NCI-H1930 (cell line): ENCODE measurements at places on chromosomes 12 and 14.

DNA sequence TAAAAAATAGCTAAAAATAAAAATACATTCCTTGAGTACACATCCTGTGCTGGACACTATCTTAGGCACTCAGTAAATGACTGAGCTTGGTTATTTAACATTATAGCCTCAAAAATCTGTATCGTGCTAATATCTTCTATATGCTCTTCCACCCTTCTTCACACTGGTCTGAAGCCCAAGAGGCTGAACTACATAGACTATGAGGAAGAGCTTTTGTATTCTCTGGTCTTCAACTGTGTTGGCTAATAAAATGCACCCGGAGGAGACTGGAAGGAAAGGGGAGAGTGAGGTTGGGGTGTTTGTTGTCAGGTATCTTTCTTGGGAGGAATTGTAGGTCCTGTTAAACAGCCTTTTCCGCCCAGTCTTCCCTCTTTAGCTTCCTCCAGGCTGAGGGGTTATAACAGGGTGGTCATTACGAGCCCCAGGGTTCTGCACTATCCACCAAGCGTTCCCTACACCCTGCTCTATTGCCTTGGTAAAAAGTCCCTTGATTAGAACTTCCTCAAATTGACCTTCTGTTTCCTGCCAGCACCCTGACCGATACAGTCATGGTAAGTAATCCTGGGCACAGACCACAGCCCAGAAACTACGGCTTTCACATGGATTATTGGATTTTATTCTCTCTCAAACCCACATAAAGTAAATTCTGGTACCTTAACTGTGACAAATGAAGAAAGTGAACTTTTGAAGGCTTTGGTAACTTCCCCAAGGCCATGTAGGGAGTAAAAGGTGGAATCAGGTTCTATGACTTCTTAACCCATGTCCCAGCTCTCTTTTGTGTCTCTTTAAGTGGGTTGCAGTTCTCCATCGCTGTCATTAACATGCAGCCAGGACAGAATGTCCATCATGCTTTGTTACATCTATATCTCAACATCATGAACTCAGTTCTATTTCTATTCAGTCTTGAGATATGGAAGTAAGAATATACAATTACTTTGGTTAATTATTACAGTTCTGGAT is 71.3 kb downstream of the PTHLH start:
- DNase-seq, result no peak

GRCh38 chr12:107373238-107373809 is 280.0 kb upstream of the CRY1 start:
- no peak for DNase-seq

DNA sequence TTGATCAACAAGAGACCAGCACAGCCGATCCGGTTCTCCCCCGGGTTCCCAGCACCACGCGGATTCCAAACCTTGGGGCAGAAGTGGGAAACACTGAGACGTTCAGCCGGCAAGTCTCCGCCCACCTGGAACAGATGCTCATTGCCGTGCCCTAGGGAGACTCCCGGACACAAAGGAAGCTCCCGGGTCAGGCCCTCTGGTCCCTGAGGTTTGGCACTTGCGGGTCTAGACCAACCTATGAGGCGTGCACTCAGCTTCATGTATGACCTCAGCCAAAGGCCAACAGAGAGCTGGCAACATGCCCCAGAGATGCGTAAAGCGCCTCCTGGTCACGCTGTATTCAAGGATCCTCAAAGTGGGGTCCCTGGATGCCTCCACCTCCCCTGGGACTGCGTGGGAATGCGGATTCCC is 2.5 kb downstream of the RIMBP2 start:
- no peak for DNase-seq

GRCh38 chr12:107564946-107565345 is 120.7 kb upstream of the PWP1 start:
- DNase-seq, result no peak

- DNase-seq, result no peak
Measured at GRCh38 chr12:69880571-69880970, 55.5 kb downstream of the MYRFL start.

DNA sequence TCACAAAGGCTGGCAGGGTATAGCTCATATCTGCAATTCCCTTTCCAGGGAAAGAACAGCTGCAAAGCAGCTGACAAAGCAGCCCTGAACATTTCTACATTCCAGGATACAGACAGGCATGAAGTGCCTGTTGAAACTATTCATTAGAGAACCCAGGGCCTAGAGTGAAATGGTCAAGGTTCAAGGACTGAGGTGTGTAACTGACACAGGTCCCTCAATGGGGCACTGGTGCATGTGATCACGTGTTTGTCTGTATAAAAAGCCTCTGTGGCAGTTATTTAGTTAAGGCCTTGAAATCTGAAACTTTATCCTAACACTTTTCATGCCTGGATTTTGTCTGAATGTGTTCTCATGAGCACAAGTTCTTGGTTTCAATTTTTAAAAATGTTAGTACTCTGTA is 47.1 kb downstream of the GIT2 start:
- no peak for DNase-seq

DNA sequence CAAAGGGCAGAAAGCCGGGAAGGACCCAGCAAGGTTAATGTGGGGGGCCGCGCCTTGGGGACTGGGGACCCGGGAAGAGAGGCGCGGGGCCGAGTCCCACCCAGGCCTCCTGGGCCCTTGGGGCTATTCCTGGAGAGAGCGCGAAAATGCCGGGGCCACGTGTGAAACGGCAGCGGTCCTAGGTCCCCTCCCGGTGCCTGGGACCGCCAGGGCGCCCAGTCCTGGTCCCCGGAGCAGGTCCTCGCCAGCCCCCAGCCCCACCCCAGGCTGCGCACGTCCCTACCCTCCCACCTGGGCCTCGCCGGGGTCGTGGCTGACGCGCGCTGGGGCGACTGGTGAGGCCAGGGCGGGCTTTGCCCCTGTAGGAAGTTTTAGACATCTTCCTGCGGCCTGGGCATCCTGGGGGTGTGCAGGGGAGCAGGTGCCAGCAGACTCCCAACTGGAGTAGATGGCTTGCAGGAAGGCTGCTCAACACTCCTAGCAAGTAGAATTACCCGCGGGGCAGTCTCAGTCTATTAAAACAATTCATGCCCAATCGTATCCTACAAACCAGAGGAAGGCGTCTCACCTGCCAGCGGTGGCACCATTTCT is 708 bp downstream of the FAR2 start:
- no peak for DNase-seq

DNA sequence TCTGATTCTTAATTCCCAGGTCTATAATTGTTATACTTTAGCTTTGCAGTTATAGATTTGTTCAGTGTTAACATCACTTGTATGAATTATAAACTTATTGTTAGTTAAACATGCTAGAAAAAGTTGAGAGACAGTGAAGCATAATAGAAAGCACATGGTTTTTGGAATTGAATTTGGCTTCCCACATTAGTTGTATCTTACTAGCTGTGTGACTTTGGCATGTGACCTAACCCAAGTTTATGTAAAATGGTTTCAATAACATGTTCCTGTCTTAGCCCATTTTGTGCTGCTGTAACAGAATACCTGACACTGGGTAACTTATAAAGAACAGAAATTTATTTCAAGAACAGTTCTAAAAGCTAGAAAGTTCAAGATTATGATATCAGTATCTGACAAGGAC is 146.3 kb downstream of the PDE3A start:
- DNase-seq, result no peak

DNA sequence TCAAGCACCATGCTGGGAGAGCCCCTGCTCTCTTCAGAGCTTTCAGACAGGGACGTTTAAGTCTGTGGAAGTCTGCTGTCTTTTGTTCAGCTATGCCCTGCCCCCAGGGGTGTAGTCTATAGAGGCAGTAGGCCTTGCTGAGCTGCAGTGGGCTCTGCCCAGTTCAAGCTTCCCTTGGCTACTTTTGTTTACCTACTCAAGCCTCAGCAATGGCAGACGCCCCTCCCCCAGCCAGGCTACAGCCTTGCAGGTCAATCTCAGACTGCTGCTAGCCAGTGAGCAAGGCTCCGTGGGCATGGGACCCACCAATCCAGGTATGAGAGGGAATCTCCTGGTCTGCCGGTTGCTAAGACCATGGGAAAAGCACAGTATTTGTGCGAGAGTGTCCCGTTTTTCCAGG is 37.4 kb upstream of the C12orf71 start:
- no peak for DNase-seq

DNA sequence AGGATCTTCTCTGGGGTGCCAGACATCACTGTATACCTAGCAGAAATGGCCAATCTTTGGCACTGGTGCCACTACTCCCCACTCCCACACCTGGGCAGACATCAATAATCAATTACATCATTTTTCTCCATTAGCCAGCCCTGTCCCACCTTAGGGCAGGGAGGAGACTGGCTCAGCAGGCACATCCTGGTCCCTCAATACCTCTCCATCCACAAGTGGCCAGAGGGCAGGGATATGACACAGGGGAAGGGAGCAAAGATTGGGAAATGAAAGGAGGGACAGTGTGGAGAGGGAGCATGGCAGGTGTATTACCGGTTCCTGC is 10.2 kb downstream of the RAPGEF3 start:
- no peak for DNase-seq

- DNase-seq, result no peak
Measured at GRCh38 chr12:121144416-121144914, 11.8 kb downstream of the P2RX7 start.

DNA sequence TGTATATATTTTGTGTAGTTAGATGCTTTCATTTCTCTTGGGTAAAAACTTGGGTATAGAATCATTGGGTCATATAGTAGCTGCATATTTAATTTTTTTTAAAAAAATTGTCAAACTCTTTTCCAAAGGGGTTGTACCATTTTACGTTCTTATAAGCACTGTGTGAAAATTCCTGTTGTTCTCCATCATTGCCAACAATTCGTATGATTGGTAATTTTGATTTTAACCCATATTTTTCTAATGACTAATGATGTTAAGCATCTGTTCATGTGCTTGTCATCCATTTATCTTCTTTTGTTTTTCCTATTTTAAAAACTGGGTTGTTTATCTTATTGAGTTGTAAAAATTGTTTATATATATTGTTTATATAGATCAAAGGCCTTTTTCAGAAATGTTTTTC is 77.4 kb downstream of the OTOGL start:
- no peak for DNase-seq

GRCh38 chr12:69108037-69108436 is 131.3 kb upstream of the CPSF6 start:
- no peak for DNase-seq

DNA sequence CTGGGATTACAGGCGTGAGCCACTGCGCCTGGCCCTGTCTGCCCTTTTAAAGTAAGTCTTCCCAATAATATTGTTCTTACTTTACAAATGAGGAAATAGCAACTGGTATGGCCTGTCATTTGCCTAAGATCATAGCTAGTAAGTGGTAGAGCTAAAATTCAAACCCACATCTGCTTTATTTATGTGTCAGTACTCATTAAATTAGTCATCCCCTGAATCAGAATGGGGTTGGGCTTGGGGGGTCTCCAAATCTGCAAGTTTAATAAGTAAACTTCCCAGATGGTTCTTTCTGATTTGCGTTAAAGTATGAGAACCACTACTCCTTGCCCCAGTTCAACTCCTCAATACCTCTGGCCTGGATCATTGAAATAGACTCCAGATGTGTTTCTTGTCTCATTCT is 96.2 kb downstream of the FAR2 start:
- no peak for DNase-seq

DNA sequence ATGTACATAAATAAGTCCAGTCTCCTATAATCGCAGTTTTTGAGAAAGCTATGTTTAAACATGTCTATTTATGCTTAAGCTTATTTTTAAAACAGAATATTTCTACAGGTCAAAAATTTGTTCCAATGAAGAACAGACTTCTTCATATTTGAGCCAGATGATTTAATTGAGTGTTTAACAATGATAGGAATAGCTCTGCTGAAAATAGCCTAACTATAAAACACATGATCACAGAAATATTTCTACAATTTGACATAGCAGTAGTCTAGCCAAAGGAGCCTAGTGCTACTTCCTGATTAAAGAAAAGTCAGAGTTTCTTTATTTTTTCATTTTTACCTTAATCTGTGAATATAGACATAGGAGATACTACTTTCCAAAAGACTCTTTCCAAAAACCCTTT is 29.4 kb downstream of the DCP1B start:
- no peak for DNase-seq

GRCh38 chr12:12704593-12705230 is 8.7 kb upstream of the GPR19 start:
- peak; percentile 79 for DNase-seq

- DNase-seq, result no peak
Measured at GRCh38 chr12:58314610-58315009, 373.2 kb downstream of the ATP23 start.

- no peak for DNase-seq
Measured at GRCh38 chr12:131056626-131057025, 102.9 kb downstream of the ADGRD1 start.

- no peak for DNase-seq
Measured at GRCh38 chr12:32257695-32258496, 141.5 kb upstream of the FGD4 start.
